ENCODE measurements at places on chromosomes 4 and X.
A peak's percentile ranks its signal among the peaks of the same experiment; 100 is the strongest.

DNA sequence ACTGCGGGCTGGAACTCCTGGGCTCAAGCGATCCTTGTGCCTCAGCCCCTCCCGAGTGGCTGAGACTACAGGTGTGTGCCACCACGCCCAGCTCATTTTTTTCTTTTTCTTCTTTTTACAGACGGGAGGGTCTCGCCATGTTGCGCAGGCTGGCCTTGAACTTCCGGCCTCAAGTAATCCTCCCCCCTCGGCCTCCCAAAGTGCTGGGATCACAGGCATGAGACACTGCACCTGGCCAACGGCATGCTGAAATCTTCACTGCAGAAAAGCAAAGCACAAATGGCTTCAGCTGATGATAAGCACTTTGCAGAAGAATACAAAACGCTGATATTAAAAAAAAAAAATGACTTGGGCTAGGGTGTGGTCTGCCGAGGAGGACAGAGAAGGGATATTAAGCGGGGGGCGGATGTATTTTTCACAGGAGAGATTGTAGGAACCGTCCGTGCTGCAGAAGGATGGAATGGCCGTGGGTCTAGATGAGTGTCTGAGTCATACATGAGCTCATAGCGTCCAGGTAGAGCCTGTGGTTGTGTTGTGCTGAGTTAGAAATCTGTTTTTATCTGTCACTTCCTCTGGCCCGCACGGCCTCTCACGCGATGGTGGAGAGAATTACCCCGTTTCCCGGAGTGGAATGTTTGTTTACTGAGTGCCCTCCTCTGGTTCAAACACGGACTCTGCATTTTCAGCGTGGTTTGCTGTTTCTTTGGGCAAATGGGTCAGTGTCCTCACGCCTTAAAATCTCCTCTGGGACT is 8.5 kb upstream of the AKAP17A start:
- peak; percentile 26 for DNase-seq

DNA sequence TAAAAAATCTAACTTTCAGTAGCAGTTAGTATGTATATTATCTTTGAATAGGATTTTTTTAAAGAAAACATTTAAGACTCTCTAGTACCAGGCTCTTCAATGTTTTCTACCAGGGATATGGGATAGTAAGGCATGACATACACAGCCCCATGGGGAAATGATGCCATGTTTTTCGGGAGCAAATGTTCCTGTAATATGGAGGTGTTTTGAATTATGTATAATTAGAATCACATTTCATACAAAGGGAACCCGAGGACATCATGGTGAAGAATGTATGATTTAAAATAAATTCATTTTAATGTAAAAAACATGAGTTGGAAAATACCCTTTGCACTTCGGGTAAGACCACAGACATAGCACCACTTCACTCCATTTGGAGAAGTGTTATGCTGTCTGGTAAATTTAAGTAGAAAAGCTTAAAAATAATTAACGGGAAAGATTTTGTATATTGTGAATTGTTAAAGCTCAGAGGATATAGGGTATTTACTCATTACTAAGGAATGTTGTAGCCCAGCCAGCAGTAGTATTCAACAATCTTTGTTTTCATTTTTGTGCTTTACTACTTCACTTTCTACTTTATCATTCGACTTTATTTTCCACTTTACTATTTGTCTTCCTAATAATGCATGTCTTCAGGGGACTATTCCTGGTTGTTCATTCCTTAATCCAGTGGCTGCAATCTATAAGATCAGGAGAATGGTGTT is 2050.7 kb downstream of the ARAP2 start:
- no peak for DNase-seq

DNA sequence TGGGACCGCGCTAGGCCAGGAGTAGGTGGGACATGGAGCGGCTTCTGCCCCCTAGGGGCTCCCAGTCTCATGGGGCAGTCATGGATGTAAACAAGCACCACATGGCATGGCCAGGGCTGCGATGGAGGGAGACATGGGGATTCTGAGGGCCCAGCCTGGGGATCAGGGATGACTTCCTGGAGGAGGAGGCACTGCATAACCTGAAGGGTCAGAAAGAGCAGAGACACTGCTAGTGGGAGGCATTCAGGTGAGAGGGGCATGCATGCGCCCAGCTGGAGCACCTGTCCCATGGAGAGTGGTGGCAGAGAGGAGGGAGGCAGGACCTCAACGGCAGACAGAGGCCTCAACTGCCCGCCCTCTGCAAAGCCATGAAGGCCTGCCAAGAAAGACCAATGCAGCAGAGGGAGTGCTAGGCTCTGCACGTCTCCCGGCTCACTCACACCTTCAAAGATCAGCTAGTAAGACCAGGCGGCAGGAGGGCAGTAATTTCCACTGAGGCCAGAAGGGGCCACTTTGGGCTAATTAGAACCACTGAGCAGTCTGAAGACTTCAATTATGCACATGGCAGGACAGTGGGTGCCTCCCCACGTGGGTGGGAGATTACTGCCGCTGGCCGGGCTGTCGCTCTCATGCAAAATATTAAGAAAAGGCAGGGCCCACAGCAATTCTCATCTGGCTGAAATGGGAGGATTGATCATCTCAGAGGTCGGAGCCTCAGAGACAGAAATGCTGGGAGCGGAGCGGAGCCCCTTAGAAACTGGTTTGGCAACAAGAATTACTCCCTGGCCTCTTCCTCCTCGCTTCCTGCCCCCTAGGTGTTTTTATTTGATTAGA is 69.6 kb downstream of the PPP2R2C start:
- no peak for DNase-seq

GRCh38 chr4:72714482-72715279 is 145.7 kb upstream of the ADAMTS3 start:
- no peak for DNase-seq

GRCh38 chrX:44899946-44900345 is 27.0 kb downstream of the KDM6A start:
- no peak for DNase-seq

GRCh38 chr4:58064653-58065052 is 954.5 kb upstream of the IGFBP7 start:
- no peak for DNase-seq

DNA sequence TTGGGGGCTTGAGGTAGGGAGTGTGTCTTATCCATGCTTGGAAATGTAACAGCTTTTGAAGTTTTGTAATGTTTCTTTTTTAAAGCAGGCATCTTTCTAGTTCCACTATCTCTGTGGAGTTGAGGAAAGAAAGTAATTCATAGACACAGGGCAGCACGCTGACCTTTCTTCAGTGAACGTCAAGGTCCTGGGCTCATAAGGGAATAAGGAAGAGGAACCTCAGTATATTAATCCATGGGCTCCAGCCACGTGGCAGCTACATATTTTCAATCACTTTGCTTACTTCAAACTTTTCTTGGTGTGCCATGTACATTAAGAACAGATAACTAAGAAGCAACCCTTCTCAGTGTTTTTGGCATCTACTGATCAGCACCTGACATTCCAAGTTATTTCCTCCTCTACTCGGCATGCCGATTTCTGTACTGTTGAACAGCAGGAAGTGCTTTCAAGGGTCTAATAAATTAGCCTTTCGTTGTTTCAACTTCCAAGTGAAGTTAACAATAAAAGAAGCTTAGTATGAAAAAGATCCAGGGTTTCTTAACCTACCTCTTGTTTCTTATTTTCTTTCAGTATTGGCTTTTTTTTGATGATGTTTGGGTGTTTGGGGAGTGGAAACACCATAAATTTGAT is 88.2 kb downstream of the SORBS2 start:
- no peak for DNase-seq

GRCh38 chr4:181307824-181308223 is 935.4 kb upstream of the TENM3 start:
- DNase-seq, result no peak
